ENCODE measurements at places on chromosomes 11 and 22. TPM values are rescaled to one million over a fixed set of nuclear protein-coding genes. Genes with fewer than 3 reads are reported as not detected.
A peak's percentile ranks its signal among the peaks of the same experiment; 100 is the strongest.

DNA sequence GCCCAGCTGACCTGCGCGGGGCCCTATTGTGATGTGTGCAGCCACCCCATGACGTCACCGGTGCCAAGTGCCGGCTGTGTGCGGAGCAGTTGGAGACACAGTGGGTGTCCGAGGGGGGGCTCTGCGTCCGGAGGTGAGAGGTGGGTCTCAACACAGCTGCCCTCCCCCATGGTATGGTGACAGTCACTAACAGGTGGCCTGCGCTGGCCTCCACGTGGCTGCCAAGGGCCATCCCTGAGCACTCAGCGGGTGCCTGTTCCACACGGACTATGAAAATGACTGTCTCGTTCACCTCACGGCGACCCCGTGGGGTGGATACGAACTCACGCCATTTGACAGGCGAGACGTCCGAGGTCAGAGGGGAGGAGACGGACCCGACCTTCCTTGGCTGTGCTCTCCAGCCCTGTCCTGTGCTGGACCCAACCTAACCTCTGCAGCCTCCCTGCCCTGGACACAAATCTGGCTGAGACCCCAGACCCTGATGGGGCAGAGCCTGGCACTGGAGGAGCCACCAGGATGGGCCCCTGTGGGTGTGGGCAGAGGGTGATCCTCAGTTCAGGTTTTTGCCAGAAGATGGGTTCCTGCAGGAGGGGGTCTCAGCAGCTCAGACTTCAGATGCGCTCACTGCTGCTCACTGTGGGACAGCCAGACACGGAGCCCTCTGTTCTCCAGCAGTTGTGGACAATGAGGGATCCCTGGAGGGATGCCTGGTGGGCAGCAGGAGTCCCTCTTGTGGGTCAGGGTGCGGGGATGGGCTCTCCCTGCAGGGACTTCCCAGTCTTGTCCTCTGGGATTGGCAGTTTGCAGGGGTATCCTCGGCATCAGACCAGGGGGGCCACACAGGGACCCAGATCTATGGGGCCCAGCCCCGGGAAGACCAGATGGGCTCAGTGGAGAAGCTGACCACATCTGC, 6.3 kb downstream of the HRAS start:
- DNase-seq = peak; percentile 88

ZC3H12C gene
- total RNA-seq = 10.2 TPM

DNA sequence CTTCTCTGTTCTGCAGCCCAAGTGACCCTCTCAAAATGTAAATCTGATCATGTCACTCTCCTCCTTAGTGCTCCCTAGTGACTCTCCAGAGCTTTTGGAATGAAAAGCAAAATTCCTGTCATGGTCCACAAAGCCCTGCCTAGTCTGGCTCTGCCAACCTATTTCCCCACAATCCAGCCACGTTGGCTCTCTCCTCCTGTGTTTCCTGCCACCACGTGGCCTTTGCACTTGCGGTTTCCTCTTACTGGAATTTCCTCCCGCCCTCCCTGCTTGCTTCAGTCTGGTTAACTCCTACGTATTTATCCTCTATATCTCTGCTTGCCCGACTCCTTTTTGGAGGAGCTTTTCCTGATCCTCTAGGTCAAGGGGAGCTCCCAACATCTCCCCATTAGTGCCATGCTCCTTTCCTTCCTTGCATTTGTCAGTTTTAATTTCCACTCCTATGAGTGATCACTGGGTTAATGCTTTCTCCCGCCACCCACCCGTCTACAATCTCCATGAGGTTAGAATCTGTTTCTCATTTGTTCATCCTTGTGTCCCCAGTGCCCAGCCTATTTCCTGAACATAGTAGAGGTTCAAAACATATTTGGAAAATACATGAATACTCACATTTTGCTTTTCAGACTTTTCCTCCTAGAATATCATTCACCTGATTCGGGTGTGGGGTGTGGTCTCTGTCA, 11.5 kb downstream of the NNMT start:
- DNase-seq = no peak

GRCh38 chr11:125952559-125952958, 6.7 kb downstream of the VSIG10L2 start:
- DNase-seq = no peak

DNA sequence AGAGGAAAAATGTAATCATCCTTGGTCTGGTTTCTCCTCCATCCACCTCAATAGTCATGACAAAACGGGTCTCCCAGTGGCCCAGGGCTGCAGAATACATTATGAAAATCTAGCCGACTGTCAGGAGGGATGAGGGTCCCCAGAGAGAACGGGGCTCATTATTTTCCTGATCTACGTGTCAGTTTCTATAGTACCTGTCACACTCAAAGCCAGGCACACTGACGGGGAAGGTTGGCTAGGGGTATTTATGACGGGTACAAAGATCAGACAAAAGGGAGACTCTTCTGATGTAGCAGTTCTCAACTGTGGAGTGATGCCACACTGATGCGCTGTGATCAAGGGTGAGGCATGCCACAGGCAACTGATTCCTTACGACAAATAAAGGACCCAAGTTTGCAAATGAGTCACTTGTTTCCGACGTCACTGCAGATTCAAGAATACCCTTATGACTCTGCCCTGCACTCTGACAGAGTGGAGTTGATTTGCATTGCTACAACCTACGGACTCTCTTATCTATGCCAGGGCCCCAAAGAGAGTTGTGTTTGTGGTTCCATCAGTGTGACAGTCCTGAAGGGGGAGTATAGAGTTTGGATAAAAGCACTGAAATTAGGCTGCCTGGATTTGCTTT, 188.2 kb upstream of the TBCEL start:
- no peak for DNase-seq

GRCh38 chr11:45881708-45882368, 3.6 kb upstream of the MAPK8IP1 start:
- no peak for DNase-seq

GRCh38 chr11:130032931-130033330, 30.3 kb upstream of the PRDM10 start:
- DNase-seq = no peak

TBX10 gene
- total RNA-seq = not detected
